ENCODE measurements at places on chromosomes 7 and 10. TPM values are rescaled to one million over a fixed set of nuclear protein-coding genes. Genes with fewer than 3 reads are reported as not detected.

Gene KAZALD1
- 0.55 TPM for total RNA-seq

Gene OR2A42
- total RNA-seq, result 0.09 TPM

Gene EIF5AL1
- total RNA-seq, result 0.32 TPM

Gene TRIM50
- total RNA-seq, result not detected

Gene CYP3A7
- total RNA-seq, result not detected

Gene ZYX
- total RNA-seq, result 114 TPM

Gene OPALIN
- total RNA-seq, result not detected

Gene LRCH4
- 106 TPM for total RNA-seq

Gene COBL
- total RNA-seq, result not detected

Gene CCL26
- 0.89 TPM for total RNA-seq

Gene GDF10
- total RNA-seq, result 0.11 TPM

Gene MPLKIP
- 39.0 TPM for total RNA-seq

Gene NME8
- not detected for total RNA-seq

Gene GPNMB
- 0.59 TPM for total RNA-seq

Gene HOXA6
- not detected for total RNA-seq

Gene GIMAP4
- 39.1 TPM for total RNA-seq

Gene GPRIN2
- not detected for total RNA-seq

Gene TSPAN33
- total RNA-seq, result 5.5 TPM

Gene SSC4D
- total RNA-seq, result 0.71 TPM

Gene FAM25C
- total RNA-seq, result not detected

Gene SORCS1
- 0.21 TPM for total RNA-seq

Gene PSAP
- 108 TPM for total RNA-seq

Gene FAM131B
- total RNA-seq, result 1.3 TPM
